ENCODE measurements at places on chromosomes 12 and 14. TPM values are rescaled to one million over a fixed set of nuclear protein-coding genes. Genes with fewer than 3 reads are reported as not detected.

FOS gene
- 6.5 TPM for total RNA-seq

DNA sequence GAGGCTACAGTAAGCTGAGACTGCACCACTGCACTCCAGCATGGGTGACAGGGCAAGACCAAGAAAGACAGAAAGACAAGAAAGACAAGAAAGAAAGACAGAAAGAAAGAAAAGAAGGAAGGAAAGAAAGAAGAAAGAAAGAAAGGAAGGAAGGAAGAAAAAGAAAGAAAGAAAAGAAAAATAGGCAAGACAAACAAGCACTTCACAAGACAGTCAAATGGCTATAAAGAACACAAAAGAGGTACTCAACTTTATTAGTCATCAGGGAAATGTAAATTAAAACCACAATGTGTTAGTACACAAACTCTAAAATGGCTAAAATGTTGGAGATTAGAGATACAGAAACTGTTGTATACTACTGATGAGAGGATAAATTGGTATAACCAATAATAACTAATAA, 6.6 kb downstream of the ATXN3 start:
- peaks cover 15% of the 10 kb centered on the region for H3K36me3 ChIP-seq
- no peak for DNase-seq
- no peak overlapping the region for H3K27ac ChIP-seq
- no peak overlapping the region for H3K4me3 ChIP-seq
- H3K27me3 ChIP-seq = no peaks in the 10 kb centered on the region

DNA sequence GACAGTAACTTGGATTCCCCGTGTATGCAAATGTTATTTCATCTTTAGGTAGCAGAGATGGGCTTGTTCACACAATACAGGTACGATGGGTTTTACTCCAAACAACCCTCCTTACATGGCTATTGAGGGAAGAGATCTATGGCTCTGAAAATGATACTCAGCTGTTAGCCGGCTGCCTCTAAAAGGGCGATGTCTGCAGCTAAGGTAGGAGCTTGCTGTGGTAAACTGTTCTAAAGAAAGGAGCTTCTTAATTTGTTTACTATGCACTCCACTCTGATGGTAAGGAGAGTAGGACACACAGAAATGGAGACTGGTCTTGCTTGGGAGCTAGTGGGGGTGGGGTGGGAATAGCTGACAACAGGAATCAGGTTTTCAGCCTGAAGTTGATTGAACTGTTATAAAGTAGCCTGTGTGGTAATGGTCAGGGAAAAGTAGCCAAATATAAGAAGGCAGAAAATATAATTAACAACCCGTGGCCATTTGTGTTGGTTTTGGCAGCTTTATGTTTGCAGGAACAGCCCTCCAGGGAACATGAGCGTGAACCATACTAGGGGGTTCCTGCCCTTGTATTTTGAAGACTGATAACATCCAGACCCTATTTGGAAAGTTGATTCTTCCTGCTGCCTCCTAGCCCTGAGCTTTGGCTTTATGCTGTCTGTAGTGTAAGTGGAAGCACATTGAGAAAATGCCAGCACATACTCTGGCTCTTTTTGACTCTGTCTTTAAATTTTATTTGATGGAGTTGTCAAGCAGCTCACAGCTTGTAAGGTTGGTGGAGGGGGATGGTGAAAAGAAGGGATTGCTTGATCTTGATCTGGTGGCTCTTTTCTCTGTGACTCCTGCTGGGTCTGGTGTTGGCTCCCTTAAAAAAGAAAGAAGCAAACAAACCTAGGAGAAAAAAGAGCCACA, 929.8 kb downstream of the DIO2 start:
- H3K27ac ChIP-seq = no peak overlapping the region
- no peak for DNase-seq
- H3K36me3 ChIP-seq = no peaks in the 10 kb centered on the region
- H3K4me1 ChIP-seq = peaks cover 8% of the 10 kb centered on the region
- peaks cover 18% of the 10 kb centered on the region for H3K27me3 ChIP-seq

GRCh38 chr14:32121948-32122347, 44.8 kb downstream of the ARHGAP5 start:
- H3K36me3 ChIP-seq = no peaks in the 10 kb centered on the region
- peaks cover 19% of the 10 kb centered on the region for H3K4me1 ChIP-seq
- H3K27me3 ChIP-seq = no peaks in the 10 kb centered on the region
- no peak overlapping the region for H3K4me3 ChIP-seq
- no peak overlapping the region for H3K27ac ChIP-seq

DNA sequence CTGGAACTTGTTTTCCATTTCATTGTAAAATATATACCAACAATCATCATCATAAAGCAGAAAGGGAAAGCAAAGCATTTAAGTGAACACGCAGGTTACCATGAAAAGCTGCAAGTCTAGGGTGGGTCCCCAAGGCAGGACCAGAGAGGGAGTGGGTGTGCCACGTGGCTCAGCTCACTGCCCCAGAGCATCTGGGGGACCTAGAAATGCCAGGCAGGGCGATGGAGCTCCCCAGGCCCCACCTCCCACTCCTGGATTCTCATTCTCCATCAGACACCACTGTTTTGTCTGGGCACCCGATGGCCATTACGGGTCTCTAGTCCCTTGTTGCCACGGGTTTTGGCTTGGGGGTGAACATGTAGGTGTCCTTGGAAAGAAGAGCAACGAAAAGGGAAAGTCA, 34.7 kb downstream of the BCL11B start:
- H3K4me1 ChIP-seq = no peaks in the 10 kb centered on the region
- peaks cover 6% of the 10 kb centered on the region for H3K27me3 ChIP-seq
- no peak for DNase-seq
- H3K27ac ChIP-seq = no peak overlapping the region
